ENCODE measurements at places on chromosomes 2 and 18.

- no peak for DNase-seq
These were observed 46.2 kb downstream of the CAB39 start for GRCh38 chr2:230758566-230759480.

DNA sequence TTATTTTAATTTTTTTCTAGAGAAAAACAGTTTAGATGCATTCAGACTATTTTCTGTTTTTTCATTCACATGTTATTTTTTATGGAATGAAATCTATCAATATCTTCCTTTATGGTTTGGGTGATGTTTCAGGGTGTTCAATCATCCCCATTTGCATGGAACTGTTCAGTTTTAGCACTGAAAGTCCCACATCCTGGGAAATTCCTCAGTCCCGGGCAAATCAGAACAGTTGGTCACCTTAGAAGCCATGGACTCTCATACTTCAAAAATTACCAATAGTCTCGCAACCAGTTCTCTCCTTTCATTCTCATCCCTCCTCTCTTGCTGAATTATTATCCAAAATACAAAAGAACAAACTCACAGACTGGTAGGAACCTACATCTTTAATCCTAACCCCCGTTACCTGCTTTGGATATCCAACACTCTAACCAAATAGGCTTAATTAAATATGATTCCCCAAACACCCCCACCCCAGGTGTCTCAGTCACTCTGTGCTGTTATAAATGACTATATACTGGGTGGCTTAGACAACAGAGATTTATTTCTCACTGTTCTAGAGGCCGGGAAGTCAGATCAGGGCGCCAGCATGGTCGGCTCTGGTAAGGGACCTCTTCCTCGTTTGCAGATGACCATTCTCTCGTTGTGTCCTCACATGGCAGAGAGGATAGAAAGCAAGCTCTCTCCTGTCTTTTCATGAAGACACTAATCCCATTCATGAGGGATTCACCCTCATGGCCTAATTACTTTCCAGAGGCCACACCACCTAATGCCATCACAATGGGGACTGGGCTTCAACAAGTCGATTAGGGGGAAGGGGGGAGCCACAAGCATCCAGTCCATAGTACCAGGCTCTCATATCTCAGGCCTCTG, 57.7 kb upstream of the SLC1A4 start:
- DNase-seq, result no peak

GRCh38 chr18:59569390-59569791, 127.8 kb downstream of the CCBE1 start:
- DNase-seq, result no peak

GRCh38 chr2:35989503-35989902, 366.1 kb upstream of the CRIM1 start:
- DNase-seq, result no peak

DNA sequence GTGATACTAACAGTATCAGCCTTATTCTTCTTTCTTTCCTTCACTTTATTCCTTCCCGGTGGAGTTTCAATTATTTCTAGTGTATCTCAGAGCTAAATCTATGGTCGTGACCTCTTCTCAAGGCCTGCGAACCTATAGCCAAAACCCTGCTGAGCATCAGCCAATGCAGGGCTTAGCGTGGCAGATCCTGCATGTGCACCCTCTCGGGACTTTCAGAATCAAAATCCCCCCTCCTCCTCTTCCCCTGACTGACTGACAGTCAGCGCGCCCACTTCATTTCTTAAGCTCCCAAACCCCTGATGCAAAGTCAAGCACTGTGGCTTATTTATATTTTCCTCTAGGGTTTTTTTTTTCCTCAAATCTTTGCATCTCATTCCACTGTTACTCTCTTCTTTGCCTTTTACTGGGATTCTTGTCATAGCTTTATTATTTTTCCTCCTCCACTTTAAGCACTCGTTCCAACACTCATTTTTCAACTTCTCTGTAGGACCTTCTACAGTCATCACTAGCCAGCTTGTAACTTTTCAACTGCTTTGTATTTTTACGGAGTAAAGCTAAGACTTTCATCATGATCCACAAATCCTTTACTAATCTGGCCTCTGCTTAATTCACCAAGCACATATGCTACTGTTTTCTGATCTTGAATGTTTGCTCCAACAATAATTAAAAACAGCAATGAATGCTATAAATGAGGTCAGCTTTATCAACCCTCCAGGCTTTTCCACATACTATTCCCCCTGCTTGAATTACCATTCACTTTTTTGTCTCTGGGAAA, 896.5 kb upstream of the PIK3C3 start:
- DNase-seq, result no peak

DNA sequence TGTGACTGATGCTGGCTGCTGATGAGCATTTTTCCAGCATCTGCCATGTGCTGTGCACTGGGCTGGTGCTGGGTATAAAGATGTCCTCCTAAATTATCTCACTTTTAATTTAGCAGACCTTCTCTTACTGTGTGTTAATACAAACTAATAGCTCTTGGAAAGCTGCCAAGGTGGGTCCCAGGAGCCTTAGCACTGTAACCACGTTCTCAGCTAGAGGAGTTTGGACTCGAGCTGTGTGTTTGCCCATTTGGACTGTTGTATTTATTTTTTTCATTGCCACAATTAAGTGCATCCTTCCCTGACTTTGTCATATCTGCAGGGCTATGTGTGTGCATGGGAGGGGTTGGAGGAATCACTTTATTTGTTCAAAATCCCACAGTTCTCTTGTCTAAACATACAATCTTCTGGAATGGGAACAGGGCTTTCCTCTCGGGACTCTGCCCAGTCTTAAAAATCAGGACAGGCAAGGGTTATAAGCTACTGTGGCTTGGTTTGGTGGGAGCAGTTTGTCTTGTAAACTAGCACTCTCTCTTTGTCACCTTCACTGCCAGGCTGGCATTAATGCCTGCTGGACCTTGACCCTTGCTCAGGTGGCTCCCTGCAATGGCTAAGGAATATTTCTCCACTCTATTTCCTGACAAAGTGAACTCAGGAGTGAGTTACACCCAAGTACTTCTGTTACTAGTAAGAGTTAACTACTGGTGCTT, 129.7 kb upstream of the MGAT5 start:
- DNase-seq, result no peak

DNA sequence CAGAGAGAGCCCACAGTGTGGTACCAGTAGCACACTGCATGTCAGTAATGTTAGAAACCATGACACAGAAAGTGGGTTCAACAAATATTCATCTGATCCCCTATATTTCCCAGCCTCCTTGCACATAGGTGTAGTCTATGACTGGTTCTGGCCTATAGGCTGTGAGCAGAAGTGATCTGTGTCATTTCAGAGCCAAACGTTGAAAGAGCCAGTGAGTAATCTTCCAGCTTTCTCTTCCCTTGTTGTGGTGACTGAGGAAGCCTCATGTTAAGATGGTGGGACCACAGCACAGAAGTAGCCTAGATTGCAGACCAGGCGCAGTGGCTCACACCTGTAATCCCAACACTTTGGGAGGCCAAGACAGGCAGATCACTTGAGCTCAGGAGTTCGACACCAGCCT, 4.1 kb downstream of the TMEM237 start:
- no peak for DNase-seq

DNA sequence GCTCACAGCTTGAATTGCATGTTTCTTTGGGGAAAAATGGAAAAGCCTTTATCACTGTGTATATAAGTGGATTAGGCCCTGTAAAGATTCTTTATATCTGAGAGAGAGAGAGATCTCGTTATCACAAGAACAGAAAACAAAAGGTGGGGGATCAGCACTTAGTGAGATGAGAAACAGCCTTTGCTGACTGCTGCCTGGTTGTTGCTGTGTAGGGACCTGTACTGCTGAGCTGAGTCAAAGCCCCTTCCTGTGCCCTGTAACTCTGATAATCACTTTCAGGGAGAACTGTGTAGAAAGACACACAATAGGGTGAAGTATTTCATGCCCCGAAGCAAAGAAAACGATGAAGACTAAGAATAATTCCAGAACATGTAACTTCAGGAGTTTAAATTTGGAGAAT, 30.6 kb upstream of the FAM237A start:
- no peak for DNase-seq

- no peak for DNase-seq
These were observed 118.7 kb downstream of the HAUS1 start for GRCh38 chr18:46222710-46223360.

DNA sequence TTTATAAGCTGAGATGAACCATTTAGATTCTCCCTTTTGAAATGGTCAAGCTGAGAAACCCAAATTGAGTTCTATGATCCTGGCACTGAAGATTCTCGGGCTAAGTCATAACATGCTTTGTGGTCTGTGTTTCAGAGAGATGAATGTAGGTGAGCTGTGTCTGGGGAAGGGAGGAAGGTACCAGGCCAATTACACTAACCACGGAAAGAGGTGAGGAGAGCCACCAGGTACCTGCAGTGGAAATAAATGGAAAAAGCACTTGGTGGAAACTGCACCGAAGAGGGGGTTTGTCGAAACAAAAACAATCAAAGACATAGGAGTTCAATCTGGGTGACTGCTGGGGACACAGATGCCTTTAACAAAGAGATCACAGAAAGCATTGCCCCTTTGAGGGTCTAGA, 963 bp upstream of the MRPL44 start:
- peak; percentile 22 for DNase-seq

DNA sequence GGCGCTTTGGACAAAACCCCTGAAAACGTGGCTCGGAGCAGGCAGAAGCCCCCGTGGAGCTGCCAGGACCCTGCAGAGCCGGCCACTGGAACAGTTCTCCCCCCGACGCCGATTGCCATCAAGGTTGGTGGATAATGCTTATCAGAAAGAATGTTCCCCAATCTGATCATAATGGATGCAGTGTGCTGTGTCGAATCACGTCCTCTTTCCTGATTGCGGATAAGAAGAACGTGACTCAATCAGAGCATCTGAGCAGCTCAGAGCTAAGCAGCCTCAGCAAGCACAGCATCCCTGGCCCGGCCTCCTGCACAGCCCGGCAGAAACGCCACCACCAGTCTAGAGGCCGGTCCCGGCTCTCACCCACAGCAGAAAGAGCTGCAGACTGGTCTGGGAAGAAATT, 488.0 kb downstream of the EIPR1 start:
- no peak for DNase-seq

GRCh38 chr18:44626807-44627206, 53.9 kb upstream of the SETBP1 start:
- DNase-seq, result no peak

DNA sequence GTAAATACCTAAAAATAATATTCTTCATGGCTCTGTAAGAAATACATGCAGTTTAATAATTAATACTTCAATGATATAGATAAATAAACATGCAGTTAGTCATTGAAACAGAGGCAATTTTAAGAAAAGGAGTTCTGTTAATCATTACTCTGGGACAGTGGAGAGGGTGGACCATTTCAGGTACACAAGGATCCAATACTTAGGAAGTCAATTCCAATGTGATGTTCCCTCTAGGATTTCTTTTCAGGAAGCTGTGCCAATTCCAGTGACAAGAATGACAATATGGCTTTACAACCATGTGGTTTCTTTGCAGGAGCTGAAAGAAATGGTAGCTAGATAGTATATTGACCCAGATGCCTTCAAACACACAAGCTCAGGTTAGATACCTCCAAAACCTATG, 175.8 kb upstream of the NETO1 start:
- DNase-seq, result no peak

GRCh38 chr2:158232476-158232875, 130.8 kb downstream of the UPP2 start:
- no peak for DNase-seq

DNA sequence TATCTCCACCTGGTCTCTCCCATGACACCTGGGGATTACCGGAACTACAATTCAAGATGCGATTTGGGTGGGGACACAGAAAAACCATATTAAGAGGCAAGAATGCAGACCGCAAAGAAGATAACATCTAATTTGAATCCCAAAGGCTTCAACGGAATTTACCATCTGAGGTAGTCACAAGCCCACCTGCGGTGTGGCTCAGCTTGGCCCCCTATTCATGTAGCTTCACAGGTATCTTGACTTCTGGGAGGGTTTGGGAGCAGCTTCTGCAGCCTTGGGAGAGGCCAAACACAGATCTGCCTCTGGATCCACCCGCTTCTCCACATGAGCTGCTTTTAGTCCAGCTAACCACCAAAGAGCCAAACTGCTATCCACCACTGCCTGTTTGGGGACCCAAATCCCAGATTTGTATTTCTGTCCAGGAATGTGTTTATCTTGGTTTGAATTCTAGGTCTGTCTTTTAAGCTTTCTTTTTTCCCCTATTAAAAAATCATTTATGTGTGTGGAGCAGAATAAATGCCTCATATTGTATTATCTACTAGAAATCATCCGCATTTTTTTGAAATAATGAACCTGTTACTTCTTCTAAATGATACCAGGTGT, 247.6 kb downstream of the DLGAP1 start:
- DNase-seq, result no peak

DNA sequence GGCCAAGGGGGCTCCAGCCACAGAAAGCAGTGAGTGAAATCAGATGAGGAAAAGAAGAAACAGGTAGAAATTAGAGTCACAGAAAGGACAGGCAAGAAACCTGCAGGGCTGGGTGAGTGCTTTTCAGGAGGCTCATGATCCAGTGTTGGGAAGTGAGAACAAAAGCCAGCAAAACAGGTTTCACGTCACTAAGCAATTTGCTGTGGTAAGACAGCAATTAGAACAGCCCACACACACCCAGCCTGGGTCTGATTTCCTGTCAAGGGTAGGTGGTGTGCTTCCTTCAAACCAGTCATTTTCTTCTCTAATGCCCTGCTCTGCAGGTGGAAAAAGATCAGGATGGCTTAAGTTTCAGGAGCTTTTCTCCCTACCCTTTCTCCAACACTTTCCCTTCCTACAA, 52.9 kb upstream of the XDH start:
- no peak for DNase-seq

DNA sequence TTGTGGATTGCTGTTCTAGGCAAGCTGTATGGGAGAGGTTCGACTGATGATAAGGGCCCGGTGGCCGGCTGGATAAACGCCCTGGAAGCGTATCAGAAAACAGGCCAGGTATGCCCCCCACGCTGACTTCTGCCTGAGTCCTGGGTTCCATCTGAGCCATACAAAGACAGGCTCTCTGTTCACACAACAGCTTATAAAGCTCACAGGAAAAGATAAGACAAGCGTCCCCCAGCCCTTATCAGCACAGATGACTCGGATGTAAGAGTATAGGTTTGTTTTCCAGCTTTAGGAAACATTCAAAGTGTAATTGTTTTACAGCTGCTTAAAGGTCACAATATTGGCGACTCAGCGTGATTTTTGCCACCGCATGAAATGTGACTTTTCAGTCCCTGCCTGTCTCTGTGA, 12.7 kb downstream of the CNDP2 start:
- DNase-seq, result no peak

GRCh38 chr2:150677551-150677950, 190.1 kb upstream of the RND3 start:
- DNase-seq, result no peak

- DNase-seq, result no peak
These were observed 32.9 kb downstream of the INO80C start for GRCh38 chr18:35464831-35465279.
